Activated CD4-positive, alpha-beta T cell treated with anti-CD3 and anti-CD28 coated beads, Interleukin-2, amount 50 U/mL, for 24 hours (primary cell): ENCODE measurements at places on chromosomes 13 and 19.
A peak's percentile ranks its signal among the peaks of the same experiment; 100 is the strongest.

DNA sequence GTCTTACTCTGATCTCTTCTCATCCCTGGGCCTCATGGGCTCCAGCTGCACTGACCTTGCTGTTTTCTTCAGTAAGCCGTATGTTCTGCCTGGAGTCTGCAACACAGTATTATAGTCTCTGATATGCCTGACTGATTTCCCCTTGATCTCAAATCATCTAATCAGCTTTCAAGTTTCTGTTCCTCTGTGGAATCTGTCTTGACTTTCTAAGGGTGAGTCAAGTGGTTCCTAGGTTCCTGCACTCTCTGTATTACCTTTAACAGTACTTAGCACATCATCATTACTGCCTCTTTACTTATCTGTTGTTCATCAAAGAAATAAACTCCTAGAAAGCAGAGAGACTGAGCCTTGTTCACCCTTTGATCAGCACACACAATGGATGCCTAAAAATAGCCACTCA, 350.7 kb downstream of the LMO7 start:
- no peak for DNase-seq

DNA sequence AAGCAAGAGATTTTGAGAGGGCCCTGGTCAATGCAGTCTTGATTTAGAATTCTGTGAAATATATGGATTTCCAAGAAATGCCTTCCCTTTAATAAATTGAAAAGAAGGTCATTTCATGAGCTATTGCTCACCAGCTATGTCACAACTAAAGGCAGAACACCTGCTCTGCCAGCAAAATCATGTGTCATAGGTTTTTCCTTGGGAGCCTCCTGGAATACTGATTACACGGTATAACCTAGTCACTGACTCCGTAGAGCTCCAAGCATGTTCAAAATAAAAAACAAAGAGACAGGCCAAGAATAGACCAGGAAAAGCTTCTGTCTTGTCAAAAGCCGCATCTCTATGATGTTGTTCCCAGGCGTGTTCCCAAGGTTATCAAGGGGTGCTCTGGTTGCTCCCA, 45.5 kb downstream of the HSPH1 start:
- no peak for DNase-seq

DNA sequence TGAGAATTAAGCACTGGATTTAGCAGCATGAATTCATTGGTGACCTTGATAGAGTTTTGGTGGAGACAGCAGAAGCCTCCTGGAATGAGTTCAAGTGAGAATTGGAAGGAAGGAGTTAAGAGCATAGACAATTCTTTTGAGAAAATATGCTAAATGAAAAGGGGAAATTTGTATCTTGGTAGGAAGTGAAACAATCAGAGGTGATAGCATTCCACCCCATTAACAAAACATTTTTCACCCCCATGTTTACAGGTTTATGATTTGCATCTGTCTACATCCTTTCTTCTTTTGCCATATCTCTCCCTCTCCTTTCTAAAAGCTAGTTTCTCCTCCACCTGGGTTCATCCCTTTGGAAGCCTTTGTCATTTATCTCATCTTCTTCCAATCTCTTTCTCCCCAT, 27.5 kb downstream of the LNX2 start:
- no peak for DNase-seq

GRCh38 chr13:101996954-101997353, 404.9 kb downstream of the FGF14 start:
- no peak for DNase-seq

GRCh38 chr13:24110011-24110410, 50.5 kb upstream of the SPATA13 start:
- no peak for DNase-seq

GRCh38 chr13:42745655-42746054, 35.7 kb upstream of the FAM216B start:
- no peak for DNase-seq

GRCh38 chr19:6274756-6275155, 5.0 kb downstream of the MLLT1 start:
- no peak for DNase-seq

GRCh38 chr13:30829145-30829832, 76.8 kb upstream of the MEDAG start:
- no peak for DNase-seq

DNA sequence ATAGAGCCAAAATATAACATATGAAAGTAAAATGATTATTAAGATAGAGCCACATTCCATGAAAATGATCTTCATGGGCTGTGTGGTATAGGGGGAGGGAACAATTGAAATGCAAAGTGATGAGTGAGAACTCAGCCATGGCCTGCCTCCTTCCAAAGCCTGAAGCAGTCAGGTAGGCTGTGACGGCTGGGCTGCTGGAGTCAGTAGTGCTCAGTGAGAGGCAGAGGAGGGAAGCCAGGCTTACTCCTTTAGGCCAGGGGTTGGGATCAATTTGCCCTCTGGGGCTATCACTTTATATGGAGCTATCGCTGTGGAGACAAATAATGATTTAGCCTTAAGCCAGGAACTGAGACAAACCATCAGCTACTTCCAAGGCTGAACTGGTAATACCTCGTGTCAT, 654.9 kb downstream of the FGF9 start:
- no peak for DNase-seq

GRCh38 chr13:34943436-34944273, 1.6 kb downstream of the NBEA start:
- DNase-seq, result no peak

DNA sequence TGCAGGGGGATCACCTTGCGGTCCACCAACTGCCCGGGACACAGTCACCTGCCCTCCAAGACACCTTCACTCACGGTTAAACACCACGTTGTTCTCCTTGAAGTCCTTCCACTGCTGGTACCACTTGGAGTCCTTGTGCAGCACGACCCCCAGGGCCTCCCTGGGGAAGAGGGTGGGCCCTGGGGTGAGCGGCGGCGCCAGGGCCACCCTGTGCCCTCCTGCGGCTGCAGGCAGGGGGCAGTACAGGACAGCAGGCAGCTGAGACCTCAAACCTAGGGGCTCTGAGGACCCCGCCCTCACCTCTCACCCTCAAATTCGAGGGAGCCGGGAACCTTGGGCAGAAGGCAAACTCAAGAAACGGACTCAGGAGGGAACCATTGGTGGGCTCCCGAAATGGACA, 7.5 kb upstream of the CTXN1 start:
- DNase-seq, result no peak

- no peak for DNase-seq
Measured at GRCh38 chr19:41928221-41928683, at the start of gene ERFL. ERFL (minus strand) TSS chr19:41928449; CDS start chr19:41912919, 15,530 bp downstream.

GRCh38 chr13:99913167-99913566, 58.4 kb downstream of the ZIC5 start:
- no peak for DNase-seq

- no peak for DNase-seq
Measured at GRCh38 chr19:1397838-1398237, 3.5 kb downstream of the GAMT start.

DNA sequence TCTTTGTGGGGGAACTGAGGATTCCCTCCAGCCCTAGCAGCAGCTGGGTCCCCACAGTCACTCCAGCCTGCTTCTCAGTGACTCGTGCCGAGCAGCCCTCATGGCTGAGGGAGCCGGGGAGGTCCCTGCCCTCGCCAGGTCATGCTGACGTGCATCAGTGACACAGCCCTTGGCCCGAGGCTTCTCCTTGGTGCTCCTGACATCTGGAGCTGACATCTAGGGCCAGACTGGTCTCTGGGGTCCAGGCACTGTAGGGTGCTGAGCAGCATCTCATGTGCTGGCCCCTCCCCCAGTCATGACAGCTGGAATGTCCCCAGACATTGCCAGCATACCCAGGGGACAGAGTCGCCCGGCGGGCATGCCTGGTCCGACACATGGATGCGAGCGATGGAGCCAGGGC, 14.4 kb downstream of the COMP start:
- no peak for DNase-seq

DNA sequence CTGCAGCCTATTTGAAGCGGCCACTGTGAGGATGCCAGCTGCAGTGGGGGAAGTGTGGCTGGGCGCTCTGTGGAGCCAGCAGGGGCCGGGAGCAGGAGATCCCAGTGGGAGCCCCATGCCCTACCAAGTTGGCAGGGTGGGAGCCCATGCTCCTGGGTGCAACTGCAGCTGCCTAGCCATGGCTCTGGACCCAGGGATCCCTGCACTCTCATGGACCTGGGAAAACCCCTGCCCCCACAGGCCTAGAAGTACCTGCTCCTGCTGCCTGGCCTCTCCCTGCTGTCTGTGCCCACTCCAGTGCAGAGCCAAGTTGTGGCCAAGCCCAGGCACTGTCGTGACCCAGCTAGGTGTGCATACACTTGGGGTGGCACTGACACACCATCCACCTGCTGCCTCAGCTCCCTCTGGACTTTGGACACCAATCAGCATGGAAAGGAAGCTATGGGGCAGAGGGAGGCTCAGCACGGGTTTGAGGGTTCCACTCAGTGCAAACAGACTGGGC, 20.9 kb downstream of the LIG4 start:
- no peak for DNase-seq

DNA sequence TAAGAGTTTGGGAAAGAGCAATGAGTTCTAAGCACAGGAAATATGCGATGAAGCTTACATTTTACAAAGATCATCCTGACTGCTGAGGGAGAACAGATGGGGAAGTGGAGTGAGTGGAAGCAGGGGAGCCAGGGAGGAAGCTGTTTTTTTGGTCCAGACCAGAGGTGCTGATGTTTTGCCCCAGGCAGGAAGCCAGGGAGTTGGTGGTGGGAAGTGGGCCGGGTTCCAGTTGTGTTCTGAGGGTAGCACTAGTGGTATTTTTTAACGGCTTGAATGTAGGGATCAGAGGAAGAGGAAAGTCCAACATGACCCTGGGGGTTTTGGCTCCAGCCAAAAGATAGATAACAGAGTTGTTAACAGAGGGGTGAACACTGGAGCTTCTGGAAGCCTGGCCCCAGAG, 20.7 kb upstream of the OLFM4 start:
- DNase-seq, result no peak

GRCh38 chr13:39341251-39341650, 261.7 kb downstream of the LHFPL6 start:
- no peak for DNase-seq

GRCh38 chr19:33463199-33463598, 58.4 kb downstream of the PEPD start:
- DNase-seq, result no peak

GRCh38 chr13:48050550-48050949, 13.0 kb downstream of the NUDT15 start:
- no peak for DNase-seq

GRCh38 chr13:33434676-33435075, 149.1 kb upstream of the STARD13 start:
- DNase-seq, result no peak

GRCh38 chr19:52138278-52138982, 1.3 kb downstream of the ZNF616 start:
- no peak for DNase-seq

DNA sequence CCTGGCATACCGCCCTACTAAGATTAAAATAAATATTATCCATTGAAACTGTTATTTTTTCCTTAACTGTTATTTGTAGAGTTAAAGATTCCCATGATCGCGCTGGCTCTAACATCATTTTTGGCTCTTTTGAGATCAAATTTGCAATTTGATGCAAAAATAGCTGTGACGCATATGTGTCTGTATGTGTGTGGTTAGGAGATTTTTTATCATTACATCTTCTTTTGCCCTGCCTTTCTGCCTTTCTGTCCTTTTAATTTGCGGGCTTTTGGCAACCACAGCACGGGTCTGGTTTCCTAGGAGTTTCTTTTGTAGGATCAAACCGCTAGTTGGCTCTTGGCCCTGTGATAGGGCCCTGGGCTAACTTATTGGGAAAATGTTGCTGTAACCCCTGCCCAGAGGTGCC, 37.3 kb upstream of the ALOX5AP start:
- no peak for DNase-seq

GRCh38 chr19:37304190-37304883, 66.6 kb upstream of the ZNF527 start:
- DNase-seq, result no peak

DNA sequence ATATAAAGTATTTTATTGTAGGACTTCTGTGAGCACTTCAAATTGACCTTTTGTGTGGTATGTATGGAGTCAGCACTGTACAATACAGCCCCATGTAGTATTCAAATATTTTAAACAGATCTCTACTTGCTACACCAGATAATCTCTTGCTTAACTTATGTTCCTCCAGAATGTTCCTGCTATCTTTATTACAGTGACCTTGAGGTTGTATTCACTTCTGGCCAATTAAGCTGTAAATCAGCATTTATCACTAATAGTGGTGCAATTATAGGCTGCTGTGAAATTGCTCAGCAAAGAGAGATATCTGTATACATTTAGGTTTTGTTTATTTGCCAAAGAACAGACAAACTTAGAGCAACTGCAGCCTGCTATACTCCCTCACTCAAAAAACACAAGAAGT, 1218.6 kb downstream of the PCDH17 start:
- no peak for DNase-seq

- no peak for DNase-seq
Measured at GRCh38 chr13:114043421-114044053, 69.7 kb upstream of the C13orf46 start.

- DNase-seq, result peak; percentile 62
Measured at GRCh38 chr19:3665681-3666544, 34.4 kb downstream of the PIP5K1C start.

- no peak for DNase-seq
Measured at GRCh38 chr13:71082631-71083030, 784.4 kb downstream of the DACH1 start.

GRCh38 chr13:32056316-32056715, 24.7 kb downstream of the FRY start:
- DNase-seq, result no peak

DNA sequence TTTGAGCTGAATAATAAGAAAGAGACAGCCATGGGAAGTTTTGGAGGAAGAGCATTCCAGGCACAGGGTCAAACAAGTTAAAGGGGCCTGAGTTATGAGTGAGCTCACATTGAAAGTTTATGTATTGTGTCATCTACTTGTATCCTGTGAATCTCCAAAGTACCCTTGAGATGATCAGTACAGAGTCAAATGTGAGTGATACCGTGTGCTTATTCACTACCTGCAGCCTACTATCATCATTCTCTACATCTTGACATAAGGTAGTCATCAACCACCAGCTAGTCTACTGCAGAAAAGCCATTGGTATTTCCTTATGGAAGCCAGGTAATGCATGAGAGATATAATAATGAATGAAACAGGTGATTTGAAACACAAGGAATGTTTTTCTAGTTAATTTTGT, 3.0 kb upstream of the KCTD12 start:
- DNase-seq, result no peak

GRCh38 chr13:50609011-50609410, 234.5 kb downstream of the DLEU7 start:
- DNase-seq, result no peak

GRCh38 chr13:47146991-47147811, 250.3 kb upstream of the HTR2A start:
- DNase-seq, result no peak

GRCh38 chr13:113338451-113338850, 25.5 kb downstream of the GRTP1 start:
- no peak for DNase-seq

DNA sequence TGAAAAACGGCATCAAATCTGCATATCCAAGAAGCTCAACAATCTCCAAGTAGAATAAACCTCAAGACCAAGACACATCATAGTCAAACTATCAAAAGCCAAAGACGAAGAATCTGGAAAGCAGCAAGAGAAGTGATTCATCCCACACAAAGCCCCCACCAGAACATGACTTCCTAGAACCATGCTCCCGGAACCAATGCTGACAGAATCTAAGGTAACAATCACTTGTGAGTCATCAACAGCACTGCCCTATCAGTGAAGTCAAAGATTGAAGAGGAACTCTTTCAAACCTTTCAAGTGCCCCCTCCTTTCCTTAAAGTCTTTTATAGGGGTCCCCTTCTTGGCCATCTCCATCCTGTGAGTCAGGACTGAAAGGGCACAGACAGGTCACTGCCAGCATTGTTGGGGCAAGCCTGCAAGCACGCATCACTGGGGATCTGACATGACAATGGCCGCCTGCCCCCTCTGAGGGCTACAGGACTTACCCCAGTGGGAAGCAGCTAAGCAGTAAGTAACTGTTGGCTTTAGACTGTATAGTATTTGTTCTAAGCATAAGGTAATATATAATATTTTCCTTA, at the start of gene CCDC70:
TSS of gene CCDC70 (plus strand) at position 247 of the 578 bp plus-strand sequence. CDS start 3,443 bp downstream, outside the sequence.
- peak; percentile 28 for DNase-seq
